Psoas muscle (tissue), 8 donors: ENCODE measurements at places on chromosomes 16 and 17. TPM values are rescaled to one million over a fixed set of nuclear protein-coding genes. Genes with fewer than 3 reads are reported as not detected.

DNA sequence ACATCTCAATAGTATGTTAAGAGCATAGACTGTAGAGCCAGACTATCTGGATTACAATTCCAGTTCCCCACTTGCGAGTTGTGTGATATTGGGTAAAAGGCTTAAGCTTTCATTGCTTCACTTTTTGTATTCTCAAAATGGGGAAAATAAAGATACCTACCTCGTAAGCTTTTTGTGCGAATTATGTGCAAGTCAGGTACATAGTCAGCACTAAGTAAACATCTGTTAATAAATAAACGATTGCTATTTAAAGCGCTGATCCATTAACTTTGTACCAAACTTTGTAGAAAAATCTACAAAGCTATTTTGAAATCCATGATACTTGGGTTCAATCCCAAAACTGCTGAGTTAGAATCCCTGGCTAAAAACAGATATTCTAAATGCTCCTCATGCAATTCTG is 19.6 kb downstream of the ABCA6 start:
- no peak for DNase-seq

DNA sequence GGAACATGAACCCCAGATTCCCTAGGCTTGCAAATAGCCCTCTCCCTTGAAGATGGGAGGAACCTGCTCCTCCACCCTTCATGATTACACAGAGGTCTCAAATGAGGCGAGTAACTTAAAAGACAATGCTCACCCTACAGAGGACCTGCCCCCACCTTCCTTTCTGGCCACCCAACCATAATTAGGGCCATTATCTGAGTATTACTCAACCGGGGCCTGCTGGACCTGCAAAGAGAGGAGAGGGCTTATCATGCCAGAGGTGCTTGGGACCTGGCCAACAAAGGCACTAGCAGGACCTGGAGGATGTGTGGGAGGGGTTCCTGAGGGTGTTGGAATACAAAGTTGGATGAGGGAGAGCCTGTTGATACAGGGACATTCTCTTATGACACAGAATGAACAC is 42.4 kb downstream of the RNF157 start:
- no peak for DNase-seq

Gene CEP295NL
- total RNA-seq: 0.52 TPM

Gene PYY
- not detected for total RNA-seq
